Femur (tissue), 1 donor: ENCODE measurements at places on chromosomes 12 and 14.

DNA sequence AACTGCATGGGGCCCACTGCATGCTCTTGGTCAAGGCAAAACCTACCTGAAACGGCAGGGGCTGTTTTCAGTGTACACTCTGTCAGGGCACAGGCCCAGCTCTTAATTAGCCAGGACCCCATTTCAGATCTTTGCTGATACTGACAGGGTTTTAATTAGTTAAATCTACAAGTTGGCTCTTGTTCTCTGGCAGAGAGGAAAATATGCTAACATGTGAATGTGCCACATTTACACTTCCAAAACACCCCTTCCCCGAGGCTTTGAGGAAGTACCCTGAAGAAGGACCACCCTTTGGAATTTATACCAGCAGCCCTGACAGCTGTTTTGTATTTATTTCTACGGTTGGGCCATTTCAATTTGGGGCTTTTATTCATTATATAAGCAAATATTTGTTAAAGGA, 66.3 kb downstream of the OTX2 start:
- no peak for DNase-seq

GRCh38 chr14:71358209-71358931, 451.1 kb downstream of the PCNX1 start:
- DNase-seq = no peak

GRCh38 chr12:91920276-91920675, 225.4 kb downstream of the BTG1 start:
- no peak for DNase-seq

DNA sequence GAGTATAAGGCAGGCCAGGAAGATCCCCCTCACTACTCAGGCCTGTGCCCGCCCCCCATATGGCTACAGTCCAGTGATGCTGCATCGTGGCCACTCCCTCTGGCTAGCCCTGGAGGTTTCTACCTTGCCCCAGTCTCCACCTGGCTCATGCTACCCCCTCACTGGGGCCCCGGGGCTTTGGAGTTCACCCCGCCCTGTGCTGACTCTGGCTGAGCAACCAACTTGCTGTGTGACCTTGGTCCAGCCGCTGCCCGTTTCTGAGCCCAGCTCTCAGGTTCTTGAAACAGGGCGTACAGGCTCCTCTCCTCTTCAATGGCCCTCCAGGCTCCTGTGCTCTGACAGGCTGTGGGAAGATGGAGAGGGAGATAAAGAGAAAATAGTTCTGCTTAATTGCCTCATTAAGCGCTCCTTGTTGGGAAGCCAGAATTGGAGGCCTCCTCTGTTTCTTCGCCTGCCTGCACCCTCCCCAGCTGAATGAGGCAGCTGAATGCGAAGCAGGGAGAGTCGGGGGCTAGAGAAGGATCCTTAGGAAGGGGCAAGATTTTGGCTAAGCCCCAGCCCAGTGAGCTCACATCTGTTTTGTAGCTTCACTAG, 138.2 kb upstream of the NCOR2 start:
- no peak for DNase-seq

DNA sequence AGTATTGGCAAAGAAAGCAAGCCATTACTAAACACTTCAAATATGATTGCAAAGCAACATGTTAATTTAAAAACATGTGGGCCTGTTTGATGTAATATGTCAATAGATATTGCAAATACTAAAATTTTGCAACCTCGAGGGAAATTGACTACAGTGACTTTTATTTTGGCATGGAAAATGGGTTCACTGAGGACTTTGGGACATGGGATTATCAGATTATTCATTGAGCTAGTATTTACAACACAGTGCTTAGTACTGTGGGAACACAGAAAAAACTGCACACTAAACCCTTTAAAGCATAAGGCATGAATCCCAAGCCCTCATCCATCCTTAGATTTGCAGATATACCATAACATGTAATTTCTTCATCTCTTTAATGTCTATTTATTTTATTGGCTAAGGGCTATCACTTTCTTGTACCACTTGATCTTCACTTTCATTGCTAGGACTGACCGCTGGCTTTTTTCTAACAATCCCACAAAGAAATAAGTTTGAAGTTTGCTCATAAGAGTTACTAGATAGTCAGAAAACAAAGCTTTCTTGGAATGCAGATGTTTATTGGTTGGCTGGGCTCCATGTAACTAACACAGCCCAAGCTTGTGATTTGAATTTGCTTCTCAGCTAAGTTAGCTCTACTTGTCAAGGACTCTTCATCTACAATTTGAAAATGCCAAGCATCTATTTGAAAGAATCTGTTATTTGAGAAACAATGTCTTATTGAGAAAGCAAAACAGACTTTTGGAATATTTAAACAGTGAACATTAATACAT, 48.7 kb downstream of the PPFIBP1 start:
- DNase-seq = no peak

GRCh38 chr12:44618946-44619345, 257.2 kb downstream of the NELL2 start:
- no peak for DNase-seq

DNA sequence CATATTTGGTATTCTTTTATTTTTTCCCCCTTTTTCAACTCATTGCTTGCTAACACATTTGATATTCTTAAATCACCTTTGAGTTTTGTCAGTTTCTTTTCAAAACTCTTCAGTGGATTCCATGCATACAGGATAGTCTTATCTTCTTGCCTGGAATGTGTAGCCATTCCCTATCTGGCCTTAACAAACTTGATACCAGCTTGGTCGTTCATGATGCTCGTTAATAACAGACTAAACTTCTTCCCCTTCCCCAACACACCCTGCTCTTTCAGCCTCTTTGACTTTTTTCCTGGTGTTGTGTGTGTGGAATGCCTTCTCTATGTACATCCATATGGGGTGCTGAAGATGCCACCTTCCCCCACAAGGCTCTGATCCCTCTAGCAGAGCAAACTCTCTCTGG, 17.7 kb upstream of the CALM1 start:
- no peak for DNase-seq

GRCh38 chr14:105201156-105201924, 20.2 kb upstream of the NUDT14 start:
- no peak for DNase-seq

DNA sequence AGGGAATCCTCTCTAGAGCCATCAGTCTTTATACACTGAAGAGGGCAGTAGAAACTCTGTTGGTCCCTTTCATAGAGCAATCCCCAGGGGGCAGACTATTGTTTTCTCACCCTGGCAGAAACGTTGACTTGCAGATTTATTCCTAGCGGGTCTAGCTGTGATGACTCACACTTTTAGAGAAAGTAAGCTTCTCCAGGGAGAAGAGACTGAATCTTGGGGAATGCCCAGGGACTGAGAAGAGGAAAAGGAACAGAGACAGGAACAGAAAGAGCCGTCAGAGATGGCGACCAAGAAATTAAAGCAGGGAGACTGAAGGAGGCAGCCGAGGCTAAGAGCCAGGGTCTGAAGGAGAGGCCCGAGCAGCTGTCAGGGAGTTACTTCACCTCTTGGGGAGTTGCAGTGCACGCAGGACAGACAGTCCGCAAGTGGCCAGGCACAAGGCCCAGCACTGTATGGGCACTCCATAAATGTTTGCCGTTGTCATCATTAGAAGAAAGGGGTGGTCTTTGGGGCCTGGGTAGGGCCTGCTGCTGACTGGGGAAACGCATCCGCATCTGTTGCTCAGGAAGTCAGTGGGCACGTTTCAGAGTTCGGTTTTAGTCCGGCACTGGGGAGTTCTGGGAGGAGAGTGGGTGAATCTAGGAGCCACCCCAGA, 13.0 kb downstream of the PLEKHG6 start:
- DNase-seq = peak; percentile 66

DNA sequence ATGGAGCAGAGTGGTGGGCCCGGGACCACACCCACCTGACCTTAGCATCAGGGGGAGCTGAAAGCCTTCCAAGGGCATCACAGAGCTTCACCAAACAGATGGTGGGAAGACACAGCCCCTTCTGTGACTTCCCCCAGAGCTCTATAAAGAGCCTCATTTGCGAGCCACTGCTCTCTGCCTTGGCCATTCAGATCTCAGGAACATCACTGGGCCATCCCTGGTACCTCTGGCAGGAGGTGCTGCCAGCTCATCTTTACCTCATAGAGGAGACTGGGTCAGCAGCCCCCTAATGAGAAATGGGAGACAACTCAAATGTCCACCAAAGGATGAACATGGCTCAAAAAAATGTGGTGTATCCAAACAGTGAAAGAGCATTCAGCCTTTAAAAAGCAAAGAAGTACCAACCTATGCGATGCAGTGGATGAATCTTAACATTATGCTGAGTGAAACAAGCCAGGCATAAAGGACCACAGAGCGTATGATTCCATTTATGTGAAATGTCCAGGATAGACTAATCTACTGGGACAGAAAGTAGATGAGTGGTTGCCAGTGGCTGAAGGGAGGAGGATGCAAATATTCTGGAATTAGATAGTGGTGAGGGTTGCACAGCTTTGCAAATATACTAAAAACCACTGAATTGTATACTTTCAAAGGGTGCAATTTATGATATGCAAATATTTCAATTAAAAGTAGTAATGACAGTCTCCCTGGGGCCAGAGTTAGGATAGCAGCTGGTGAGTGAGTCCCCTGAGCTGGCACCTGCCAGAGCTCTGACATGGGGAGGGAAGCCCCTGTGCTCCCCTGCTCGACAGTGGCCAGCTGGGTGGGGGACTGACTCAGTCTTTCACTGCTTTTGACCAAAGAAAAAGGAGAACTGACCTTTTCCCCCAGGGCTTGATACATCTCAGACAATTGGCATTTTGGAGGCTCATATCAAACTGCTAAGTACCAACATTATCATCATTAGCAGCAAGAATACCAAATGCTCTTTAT, 116.6 kb downstream of the GCH1 start:
- peak; percentile 14 for DNase-seq

DNA sequence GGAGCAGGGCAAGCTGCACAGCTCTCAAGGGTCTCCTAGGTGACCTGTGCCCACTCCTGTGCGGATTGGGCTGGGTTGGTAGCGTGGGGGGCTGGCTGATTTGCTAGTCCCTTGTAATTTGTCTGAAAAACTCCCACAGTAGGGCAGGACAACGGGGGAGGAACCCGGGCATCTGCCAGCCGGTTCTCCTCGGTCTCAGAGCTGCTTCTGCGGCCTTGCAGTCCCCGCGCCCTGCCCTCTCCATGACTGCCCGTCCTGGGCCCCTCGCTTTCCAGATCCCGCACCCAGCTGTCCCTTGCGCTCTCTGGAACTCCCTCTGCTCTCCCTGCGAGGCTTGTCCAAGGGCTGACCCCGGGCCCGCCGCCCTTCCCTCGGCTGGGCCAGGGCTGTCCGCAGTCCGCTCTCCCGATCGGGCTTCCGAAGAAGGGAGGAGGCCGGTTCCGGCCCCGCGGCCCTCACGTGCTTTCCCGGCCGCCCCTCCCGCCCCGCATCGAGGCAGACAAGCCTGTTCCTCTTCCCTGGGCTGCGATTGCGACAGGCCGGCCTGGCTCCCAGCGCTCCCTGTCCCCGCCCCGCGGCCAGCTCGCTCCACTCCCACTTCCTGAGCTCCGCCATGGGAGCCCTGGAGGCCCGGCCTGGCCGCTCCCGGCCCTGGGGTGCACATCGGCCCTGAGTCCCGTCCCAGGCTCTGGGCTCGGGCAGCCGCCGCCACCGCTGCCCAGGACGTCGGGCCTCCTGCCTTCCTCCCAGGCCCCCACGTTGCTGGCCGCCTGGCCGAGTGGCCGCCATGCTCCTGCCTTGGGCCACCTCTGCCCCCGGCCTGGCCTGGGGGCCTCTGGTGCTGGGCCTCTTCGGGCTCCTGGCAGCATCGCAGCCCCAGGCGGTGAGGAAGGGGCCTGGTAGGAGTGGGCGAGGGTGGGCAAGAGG, at the start of gene LTBR:
Gene LTBR (plus strand): TSS at position 591 of the 927 bp plus-strand sequence. CDS start 197 bp downstream, at position 788.
- peak; percentile 95 for DNase-seq

GRCh38 chr12:9636851-9637206, 29.1 kb upstream of the KLRB1 start:
- no peak for DNase-seq

DNA sequence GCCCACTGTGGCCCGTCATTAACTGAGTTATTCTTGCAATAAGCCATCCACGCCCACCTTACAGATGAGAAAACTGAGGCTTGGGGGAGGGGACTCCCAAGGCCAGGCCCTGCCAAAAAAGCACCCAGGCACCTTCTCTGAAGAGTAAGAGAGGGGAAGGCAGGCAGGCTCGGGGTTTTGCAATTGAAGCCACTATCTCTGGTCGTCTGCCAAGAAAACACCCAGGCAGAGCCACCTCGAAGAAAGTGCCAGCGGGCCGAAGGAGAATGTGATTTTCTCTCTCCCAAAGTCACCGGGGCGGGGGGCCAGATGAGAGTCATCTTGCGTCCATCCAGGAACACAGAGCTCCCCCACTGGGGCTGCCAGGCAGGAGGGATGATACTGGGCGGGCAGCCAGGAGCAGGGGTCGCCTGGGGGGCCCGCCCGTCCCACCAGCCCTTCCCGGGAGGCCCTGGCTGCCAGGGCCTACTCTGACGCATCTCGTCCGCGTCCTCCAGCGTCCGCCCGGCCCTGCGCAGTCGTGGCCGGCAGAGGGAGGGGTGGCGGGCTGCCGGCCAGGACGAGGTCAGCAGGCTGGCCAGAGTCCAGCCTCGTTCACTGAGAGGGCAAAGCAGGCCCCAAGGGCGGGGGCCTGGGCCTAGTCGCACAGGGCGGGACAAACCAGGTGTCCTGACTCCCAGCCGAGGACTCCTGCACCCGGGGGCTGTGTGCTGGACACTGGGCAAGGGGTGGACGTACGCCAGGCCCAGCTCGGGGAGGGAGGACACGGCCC, 74.3 kb downstream of the RFLNA start:
- peak; percentile 91 for DNase-seq

- peak; percentile 83 for DNase-seq
Observed at GRCh38 chr12:21940549-21941505, at the start of gene ABCC9. TSS of gene ABCC9 (minus strand) at chr12:21941426. CDS start at chr12:21936674, 4,752 bp downstream.

DNA sequence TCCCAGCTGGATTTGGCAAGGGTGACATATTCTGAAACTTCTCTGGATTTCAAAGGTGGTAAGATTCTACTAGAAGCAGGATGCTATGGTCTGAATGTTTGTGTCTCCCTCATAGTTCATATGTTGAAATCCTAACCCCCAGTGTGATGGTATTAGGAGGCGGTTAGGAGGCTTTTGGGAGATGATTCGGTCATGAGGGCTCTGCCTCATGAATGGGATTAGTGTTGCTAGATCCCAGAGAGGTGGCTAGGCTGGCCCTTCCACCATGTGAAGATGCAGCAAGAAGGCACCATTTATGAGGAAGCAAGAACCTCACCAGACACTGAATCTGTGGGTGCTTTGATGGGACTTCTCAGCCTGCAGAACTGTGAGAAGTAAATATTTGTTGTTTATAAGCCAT, 11.0 kb upstream of the PEX5 start:
- no peak for DNase-seq

- no peak for DNase-seq
Observed at GRCh38 chr14:91299121-91300115, 54.9 kb upstream of the GPR68 start.
